ENCODE measurements at places on chromosomes 3 and 15.

DNA sequence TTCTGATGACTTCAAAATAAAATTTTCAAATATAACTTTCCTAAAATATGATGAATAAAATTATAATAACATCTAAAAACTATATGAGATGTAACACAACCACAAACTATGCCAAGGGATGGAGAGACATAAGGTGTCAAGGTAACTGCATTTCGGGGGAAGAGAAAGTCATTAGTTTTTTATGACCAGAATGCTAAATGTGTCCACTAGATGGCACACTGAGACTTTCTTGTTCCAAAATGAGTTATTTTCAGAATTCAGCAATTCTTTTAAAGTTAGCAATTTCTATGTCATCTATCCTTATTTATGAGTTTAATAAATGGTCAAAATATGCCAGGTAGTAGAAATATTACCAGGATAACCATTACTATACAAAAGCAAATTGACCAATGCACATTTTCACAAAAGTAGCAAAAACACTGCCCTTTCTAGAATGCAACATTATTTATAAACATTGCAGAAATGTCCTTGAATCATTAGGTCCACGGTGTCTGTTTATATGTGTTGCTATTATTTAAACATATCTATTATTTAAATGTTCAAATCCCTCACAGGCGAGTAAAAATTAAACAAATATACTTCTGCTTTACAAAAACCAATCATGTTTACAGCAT is 374.2 kb downstream of the PLCL2 start:
- peak; percentile 7 for DNase-seq

DNA sequence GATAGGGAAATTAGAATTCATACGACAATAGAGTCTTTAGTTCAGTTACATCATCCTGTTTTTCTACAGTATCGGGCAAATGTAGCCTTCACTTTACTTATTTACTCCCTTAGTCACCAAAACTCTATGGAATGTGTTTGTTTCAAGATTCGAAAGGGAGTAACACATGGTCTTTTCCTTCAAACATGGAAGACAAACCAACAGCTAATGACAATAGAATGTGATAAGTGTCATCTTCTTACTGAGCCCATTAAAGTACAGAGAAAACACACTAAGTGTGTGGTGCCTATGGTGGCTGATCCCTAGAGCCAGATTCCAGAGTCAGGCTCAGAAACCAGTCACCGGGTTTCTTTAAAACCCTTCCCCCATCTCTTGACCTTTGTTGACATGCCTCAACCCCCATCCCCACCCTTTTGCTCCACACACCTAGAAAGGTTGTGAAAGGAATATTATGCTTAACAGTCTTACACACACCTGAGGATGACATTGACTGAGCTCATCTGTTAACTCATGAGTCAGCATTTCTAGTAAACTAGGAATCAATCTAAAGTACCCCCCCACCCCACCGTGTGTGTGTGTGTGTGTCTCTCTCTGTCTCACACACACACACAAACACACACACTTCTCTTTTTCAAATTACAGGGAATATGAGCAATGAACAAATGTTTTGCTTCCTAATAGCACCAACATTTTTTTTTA is 549.6 kb upstream of the CCDC54 start:
- no peak for DNase-seq

DNA sequence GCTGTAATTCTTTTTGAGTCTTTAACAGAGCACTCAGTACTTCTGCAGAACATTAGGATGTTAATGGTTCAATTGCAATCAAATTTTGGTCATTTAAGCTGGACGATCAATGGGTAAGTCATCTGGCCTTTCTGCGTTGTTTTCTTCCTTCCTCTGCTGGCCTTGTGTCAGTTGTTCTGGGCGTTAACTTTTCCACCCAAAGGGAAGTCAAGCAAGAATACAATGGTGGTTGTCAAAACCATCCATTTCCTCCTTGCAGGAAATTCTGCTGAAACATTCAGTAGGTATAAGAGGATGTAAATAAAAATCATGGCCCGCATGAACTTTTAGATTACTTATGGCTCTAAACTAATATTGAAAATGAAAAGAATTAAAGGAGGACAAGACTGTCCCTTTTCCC is 584.0 kb downstream of the GRM7 start:
- no peak for DNase-seq

DNA sequence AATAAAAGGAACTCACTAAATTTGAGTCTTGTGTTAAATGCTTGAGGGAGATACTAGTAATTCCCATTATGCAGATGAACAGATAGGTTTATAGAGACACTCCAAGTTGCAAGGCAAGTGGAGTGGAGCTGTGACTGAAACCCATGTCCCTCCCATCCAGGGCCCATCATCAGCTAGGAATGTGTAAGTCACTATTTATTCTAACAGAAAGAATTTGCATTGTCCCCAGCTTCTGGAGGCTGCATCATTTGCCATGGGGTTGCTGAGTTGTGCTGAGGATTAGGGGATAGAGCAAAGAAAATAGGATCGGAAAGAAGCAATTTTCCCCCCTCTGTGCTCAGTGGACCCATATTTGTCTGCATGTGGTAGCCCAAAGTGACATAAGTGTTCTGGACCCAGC is 197.4 kb upstream of the RGMA start:
- DNase-seq, result no peak

DNA sequence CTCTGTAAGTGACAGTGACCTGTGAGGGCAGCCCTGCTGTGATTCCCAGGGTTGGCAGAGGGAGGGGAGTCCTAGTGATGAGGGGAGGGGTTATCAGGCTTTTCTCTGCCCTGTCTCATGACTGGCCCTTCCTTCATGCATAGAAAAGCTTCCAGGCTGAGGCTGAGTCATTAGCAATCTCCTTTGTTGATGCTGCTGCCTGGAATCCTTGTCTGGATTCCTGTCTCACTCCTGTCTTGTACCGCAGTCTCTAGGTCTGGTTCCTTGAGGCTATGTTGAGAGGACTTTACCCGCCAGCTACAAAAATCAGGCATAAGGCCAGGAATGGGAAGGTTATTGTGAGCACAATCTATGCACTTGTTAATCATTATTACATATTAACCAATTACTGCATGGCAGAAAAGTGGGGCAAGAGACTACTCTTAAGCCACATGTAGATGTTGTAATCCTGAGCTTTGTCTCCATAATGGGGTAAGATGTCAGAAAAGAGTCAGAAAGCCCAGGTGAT is 7.2 kb downstream of the KLHL6 start:
- peak; percentile 53 for DNase-seq

DNA sequence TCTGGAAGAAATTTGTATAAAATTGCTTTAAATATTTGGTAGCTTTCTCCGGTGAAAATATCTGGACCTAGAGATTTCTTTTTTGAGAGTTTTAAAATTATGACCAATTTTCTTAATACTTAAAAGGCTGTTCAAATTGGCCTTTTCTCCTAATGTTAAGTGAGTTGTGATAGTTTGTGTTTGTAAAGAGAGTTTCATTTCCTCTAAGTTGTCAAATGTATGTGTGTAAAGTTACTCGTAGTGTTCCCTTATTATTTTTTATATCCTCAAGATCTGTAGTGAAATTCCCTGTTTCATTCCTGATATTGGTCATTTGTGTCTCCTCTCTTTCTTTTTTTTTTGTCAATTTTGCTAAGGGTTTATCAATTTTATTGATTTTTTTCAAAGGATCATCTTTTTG is 92.6 kb upstream of the CTNNB1 start:
- no peak for DNase-seq

DNA sequence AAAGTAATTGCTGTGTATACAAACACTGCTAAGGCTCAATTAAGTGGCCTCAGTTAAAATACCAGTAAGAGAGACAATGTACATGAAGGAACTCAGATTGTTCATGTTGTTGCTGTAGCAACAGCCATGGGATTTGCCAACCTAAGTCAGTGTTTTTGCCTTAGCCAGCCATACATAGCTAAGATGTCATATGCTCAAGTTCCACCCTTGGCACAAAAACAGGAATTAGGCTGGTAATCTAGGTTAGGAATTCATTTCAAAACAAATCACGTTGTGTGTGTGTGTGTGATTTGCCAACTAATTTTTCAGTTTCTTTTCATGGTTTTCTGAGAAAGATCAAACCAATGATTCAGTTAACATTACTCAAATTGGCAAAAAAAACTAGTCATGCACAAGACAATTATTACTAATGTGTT is 143.7 kb upstream of the KCNMB2 start:
- DNase-seq, result peak; percentile 73

DNA sequence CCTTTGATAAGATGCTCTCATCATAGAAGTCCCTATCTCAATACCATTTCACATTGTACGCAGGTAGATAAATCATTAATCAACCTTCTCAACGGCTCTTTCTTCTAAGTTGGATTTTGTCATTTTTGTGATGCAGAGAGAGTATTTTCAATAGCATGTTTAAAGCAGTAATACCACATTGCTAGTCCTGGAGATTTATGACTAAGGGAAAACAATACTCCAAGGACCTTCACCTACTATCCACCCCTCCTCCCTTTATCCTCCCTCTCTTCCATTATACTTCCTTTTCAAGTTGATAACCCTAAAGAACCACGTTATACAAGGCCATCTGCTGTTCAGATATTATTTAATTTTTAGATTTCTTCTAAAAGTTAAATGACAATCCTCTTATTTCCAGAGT is 65.3 kb upstream of the CHMP2B start:
- no peak for DNase-seq

GRCh38 chr15:96893159-96893906 is 562.8 kb downstream of the NR2F2 start:
- DNase-seq, result no peak

- peak; percentile 41 for DNase-seq
These were observed 86.0 kb upstream of the VGLL3 start for GRCh38 chr3:87076946-87077345.

DNA sequence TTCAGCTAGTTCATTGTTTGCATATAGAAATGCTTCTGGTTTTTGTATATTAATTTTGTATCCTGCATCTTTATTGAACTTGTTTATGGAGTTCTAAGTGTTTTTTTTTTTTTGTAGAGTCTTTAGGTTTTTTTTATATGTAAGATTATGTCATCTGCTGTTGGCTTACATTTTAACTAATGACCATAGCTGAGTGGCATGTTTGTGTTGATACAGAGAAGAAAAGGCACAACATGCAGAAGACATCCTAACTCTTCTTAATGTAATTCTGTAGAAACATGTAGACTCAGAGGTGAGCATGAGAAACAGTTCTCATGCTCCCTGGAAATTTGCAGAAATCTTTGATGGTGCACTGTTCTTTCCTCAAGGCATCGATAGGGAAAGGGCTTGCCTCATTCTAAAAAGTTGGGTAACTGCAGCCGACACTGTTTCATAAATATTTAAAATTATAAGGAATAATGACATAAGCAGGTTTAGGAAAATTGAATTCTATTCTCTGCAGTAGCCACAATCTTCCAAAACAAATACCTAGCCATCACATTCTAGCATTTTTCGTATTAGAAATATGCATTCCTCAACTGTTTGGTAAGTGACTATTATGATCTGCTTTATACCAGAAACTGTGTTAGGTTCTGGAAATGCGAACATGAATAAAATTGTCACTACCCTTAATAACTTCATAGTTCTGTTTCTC is 499.6 kb upstream of the KCNMB2 start:
- peak; percentile 71 for DNase-seq
